ENCODE measurements at places on chromosomes 6 and 20. TPM values are rescaled to one million over a fixed set of nuclear protein-coding genes. Genes with fewer than 3 reads are reported as not detected.

The PSORS1C2 gene
- total RNA-seq = not detected

The AIF1 gene
- total RNA-seq = not detected

The PLEKHG1 gene
- total RNA-seq = 5.4 TPM

The DST gene
- total RNA-seq = 670 TPM

The SYNDIG1 gene
- 0.17 TPM for total RNA-seq

The SNAP91 gene
- 0.17 TPM for total RNA-seq

DNA sequence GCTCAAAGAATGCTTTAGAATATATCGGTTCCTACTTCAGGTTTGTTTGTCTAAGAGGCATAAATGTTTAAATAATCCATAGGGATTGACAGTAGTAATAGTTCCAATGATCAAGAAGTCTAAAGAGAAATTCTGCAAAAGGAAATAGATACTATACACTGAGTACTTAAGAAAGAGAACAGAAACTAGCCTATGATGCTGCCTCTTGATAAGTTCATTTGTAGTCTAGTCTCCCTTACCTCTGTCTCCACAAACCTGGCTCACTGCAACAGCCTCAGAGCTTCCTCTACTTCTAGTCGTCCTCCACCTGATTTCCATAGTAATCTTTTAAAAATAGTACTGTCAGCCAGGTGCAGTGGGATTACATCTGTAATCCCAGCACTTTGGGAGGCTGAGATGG lies 511.8 kb downstream of the LMBRD1 start:
- no peak for DNase-seq
- no peak overlapping the region for H3K4me3 ChIP-seq
- H3K4me1 ChIP-seq = no peaks in the 10 kb centered on the region
- H3K27me3 ChIP-seq = no peaks in the 10 kb centered on the region
- no peak overlapping the region for H3K27ac ChIP-seq

DNA sequence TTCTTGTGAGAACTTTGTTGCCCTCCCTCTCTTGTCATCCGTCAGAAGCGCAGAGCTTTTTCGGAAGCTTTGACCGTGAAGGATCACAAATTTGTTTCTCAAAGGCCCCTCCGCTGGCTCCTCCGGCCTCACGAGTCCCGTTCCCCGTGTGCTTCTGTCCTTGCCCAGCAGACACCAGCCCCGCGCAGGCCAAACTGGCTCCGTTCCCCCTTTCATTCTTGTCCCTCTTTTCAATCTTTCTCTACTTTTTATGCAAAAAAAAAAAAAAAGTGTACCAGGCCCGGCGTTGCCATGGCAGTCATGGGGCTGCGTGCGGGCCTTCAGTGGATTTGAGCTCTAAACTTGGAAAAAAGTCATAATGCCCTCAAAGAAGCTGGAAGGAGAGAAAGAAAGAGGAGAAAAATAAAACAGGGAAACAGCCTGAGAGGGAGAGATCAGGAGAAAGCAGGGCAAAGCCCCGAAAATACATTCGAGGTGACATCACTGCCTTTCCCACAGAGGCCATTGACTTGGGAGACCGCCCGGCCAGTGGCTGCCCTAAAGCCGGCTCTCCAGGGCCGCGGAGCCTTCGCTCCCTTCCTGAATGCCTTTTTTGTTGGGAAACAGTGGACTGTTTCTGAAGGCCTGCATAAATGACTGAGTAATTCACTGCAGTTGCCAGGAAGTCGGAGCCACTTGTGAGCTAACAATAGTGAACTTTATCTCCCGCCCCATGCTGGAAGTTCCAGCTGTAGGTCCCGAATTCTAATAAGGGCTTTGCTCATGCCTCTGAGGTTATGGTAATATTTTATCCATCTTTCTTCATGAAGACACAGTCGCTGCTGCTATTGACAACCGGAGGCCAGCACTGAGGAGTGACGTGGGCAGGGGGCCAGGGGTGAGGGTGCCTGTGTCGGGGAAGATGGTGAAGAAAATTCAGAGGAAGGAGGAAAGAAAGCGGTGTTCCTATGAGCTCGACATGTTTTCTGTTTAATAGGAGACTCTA lies 670.9 kb downstream of the QKI start:
- no peaks in the 10 kb centered on the region for H3K4me1 ChIP-seq
- no peaks in the 10 kb centered on the region for H3K27me3 ChIP-seq
- H3K27ac ChIP-seq = peak overlapping the region; percentile 54
- peak; percentile 12 for DNase-seq
- no peaks in the 10 kb centered on the region for H3K36me3 ChIP-seq
- H3K4me3 ChIP-seq = no peak overlapping the region

The GPR31 gene
- not detected for total RNA-seq

GRCh38 chr20:51457533-51457932 lies 85.0 kb downstream of the NFATC2 start:
- no peak overlapping the region for H3K4me3 ChIP-seq
- no peaks in the 10 kb centered on the region for H3K27me3 ChIP-seq
- H3K36me3 ChIP-seq = no peaks in the 10 kb centered on the region
- H3K27ac ChIP-seq = no peak overlapping the region
- H3K4me1 ChIP-seq = peaks cover 7% of the 10 kb centered on the region
- no peak for DNase-seq

DNA sequence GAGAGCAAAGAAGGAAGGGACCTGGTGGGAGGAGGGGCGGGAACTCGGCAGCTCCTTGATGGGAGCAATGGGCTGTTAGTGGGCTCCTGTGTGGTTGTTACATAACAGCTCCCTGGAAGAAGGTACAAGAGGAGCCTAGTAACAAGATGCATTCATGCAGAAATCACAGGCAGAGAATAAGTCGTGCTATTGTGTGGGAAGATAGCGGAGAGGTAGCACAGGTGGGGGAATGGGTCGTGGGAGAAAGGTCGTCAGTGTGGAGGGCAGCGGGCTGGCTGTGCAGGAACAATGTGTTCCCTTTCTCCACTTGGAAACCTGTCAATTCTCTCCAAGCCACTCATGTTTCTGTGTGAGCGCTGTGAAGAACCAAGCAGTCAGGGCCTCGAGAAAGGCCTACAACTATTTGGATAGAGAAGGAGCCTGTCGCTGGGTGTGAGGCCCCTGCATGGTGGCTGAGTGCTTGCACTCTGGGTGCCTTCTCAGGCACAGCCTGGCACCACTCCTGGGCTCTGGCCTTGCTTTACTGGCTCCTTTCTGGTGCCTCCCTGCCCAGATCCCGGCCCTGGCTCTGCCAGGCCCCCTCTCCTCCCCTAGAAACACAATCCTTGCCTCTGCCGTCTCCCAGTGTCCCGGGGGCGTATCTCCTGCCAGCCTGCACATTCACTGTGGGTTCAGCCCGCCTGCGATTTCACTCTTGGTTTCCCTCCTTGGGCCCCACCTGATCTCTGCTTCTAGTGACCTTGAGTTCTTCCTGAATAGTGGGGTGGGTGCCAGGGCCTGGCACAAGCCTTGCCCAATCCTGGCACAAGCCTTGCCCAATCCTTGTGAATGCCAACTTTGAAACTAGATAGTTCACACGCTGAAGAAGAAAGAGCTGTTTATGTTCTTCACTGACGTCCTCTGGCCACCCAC lies 7.4 kb upstream of the FGD2 start:
- no peak overlapping the region for H3K4me3 ChIP-seq
- DNase-seq = no peak
- no peaks in the 10 kb centered on the region for H3K36me3 ChIP-seq

GRCh38 chr6:57134954-57135353 lies 37.2 kb upstream of the BAG2 start:
- no peak overlapping the region for H3K27ac ChIP-seq
- H3K27me3 ChIP-seq = no peaks in the 10 kb centered on the region
- H3K4me3 ChIP-seq = no peak overlapping the region
- DNase-seq = no peak

The REV3L gene
- total RNA-seq = 127 TPM

GRCh38 chr20:38450412-38450975 lies 15.4 kb upstream of the SNHG17 start:
- DNase-seq = peak; percentile 87
- H3K36me3 ChIP-seq = peaks cover 4% of the 10 kb centered on the region
- H3K4me3 ChIP-seq = no peak overlapping the region
- no peak overlapping the region for H3K27ac ChIP-seq
- H3K27me3 ChIP-seq = no peaks in the 10 kb centered on the region

- peaks cover 6% of the 10 kb centered on the region for H3K4me1 ChIP-seq
- H3K27me3 ChIP-seq = no peaks in the 10 kb centered on the region
- H3K36me3 ChIP-seq = no peaks in the 10 kb centered on the region
- no peak overlapping the region for H3K4me3 ChIP-seq
Measured at GRCh38 chr6:140040396-140040795, 665.9 kb upstream of the CITED2 start.

- H3K27me3 ChIP-seq = no peaks in the 10 kb centered on the region
- H3K4me3 ChIP-seq = no peak overlapping the region
- no peaks in the 10 kb centered on the region for H3K36me3 ChIP-seq
- no peak overlapping the region for H3K27ac ChIP-seq
- H3K4me1 ChIP-seq = no peaks in the 10 kb centered on the region
Measured at GRCh38 chr6:136706430-136706829, 85.8 kb downstream of the MAP3K5 start.

DNA sequence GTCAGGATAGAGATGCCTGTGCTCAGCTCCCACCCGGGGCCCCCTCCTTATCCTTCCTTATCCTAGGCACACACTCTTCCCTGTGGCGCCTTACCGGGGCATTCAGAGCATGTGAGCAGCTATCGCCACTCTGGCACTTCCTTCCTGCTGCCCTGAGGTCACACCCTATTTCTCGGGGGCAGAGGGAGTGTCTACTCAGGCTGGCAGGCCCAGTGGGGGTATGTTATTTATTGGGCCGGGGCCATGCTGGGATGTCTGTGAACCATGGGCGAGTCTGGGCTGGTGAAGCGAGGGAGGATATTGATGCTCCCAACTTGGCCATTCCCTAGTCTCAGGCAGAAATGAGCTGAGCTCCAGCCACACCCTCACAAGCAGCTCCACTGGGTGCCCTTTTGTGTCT lies 3.9 kb upstream of the LY6G6D start:
- no peak for DNase-seq
- no peaks in the 10 kb centered on the region for H3K4me1 ChIP-seq
- H3K36me3 ChIP-seq = no peaks in the 10 kb centered on the region
- no peak overlapping the region for H3K27ac ChIP-seq

DNA sequence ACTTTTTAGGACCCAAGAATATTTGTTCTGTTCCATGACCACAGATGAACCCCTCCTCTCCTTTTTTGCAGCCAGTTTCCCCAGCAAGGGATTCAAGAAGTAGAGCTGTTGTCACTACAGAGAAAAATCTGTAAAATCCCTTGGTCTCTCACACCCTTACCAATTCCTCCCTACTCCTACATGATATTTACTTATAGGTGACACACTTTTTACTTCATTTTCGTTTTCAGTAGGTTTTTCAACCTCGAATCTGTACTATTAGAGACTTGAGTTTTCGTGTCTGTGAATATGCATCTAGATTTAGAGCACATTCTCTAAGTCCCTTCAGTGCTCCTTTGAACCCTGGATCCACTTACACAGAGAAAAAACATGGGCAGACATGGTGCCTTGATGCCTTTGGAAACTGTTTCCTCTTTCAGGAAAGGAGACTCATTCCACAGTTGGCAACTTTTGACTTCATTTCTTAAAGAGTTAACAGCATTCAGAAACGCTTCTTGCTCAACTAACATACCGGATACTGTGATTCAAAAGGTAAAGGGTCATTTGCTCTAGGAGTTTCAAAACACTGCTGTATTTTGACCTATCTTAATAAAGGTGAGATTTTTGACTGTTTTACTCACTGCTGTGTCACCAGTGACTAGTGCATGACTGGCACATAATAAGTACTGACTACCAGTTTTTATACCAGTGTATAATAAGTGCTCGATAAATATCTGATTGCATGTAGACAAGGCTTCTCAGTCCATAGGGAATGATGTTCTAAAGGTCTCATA lies 50.6 kb downstream of the LAMA4 start:
- peak overlapping the region; percentile 87 for H3K27ac ChIP-seq
- H3K4me1 ChIP-seq = peaks cover 35% of the 10 kb centered on the region
- peak; percentile 90 for DNase-seq
- H3K27me3 ChIP-seq = no peaks in the 10 kb centered on the region
- peaks cover 13% of the 10 kb centered on the region for H3K36me3 ChIP-seq

DNA sequence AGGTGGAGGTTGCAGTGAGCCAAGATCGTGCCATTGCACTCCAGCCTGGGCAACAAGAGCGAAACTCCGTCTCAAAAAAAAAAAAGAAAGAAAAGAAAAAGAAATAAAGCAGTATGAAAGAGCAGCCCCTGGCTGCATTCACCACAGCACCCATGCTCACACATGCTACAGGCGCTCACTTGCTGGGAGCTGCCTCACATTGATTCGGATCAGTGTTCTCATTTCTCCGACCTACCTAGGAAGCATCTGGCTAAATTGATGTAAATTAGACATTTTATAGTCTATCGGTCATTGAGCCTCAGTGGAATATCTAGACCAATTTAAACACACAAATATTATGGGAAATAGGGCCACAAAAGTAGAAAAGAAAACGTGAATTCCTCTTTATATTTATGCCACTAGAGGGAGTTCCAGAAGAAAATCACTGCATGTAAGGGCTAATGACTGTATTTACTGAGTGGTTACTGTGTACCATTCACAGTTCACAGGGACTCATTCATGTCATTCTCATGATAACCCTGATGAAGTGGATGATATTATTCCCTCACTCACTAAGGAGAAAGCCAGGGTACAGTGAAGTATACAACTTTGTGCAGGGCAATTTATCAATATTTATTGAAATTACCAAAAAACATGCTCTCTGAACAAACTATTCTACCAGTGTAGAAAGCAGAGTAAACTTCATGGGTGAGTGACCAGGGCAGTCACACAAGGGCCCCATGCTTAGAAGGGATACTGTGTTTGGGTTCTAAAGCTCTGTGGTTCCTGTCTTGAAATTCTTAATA lies 5.3 kb upstream of the MOG start:
- H3K4me1 ChIP-seq = no peaks in the 10 kb centered on the region
- DNase-seq = peak; percentile 18
- no peak overlapping the region for H3K4me3 ChIP-seq

The PXMP4 gene
- 6.3 TPM for total RNA-seq

- H3K36me3 ChIP-seq = no peaks in the 10 kb centered on the region
- peak overlapping the region; percentile 72 for H3K4me3 ChIP-seq
- H3K4me1 ChIP-seq = peaks cover 16% of the 10 kb centered on the region
- H3K27me3 ChIP-seq = no peaks in the 10 kb centered on the region
- DNase-seq = no peak
- H3K27ac ChIP-seq = peak overlapping the region; percentile 90
Measured at GRCh38 chr6:159969204-159969912, 476 bp downstream of the IGF2R start.

DNA sequence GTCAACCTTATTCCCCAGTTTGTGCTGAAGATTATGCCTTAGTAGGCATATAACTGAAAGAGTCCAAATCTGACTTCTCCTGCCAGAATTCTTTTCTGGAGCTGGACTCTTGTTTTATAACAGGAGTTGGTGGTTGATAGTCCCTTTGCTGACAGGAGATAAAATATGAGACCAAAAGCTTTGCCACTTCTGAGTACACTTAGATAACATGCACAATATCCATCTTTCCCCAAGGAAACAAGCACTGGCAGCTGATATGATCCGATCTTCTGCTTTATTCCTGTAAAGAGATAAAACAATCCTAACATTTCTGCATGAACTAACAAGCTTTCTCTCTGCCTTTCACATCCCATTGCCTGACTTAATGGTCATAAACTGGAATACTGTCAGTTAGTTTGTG lies 1265.4 kb upstream of the ADGRB3 start:
- no peaks in the 10 kb centered on the region for H3K36me3 ChIP-seq
- no peak for DNase-seq
- H3K27me3 ChIP-seq = no peaks in the 10 kb centered on the region
- H3K4me3 ChIP-seq = no peak overlapping the region
- no peak overlapping the region for H3K27ac ChIP-seq

The KIFC1 gene
- 5.3 TPM for total RNA-seq

All from fibroblast of lung (primary cell).